ENCODE measurements at places on chromosomes 6 and 20. TPM values are rescaled to one million over a fixed set of nuclear protein-coding genes. Genes with fewer than 3 reads are reported as not detected.

GRCh38 chr6:136945711-136946121, 23.6 kb downstream of the SLC35D3 start:
- ATAC-seq: peak; percentile 89

GRCh38 chr6:121666814-121667213, 231.4 kb downstream of the GJA1 start:
- ATAC-seq: no peak

DNA sequence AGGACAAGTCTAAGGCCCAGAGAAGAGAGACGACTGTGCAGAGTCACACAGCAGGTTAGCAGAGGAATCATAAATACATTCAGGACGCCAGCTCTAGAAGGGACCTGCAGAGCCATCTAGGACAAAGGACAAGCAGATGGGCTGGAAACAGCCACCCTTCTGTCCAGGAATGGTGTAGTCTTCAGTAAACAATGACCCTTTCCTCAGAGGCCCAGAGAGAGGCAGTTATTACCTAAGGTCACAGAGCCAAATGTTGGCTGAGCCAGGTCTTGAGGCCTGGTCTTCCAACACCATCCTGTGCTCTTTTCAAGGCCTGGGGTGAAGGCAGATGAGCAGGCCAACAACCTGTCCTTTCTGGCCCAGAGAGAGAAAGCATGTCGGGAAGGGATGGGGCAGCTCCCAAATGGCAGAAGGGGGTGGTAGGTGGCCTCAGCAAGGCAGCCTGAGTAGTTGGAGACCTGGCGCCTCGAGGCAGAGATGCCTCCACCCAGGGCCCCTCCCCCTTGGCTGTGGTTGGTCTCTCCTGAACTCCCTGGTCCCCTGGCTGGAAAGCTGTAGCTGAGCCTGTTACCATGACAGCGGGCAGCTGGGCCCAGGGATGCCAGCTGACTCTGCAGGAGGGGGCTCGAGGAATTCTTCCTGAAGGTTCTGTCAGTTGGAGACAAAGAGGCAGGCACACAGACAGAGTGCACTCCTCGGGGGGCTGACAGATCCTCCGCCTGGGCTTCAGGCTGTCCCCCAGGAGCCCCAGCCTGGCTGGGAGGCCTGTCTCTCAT, 24.8 kb downstream of the EPB41L1 start:
- ATAC-seq: no peak

DNA sequence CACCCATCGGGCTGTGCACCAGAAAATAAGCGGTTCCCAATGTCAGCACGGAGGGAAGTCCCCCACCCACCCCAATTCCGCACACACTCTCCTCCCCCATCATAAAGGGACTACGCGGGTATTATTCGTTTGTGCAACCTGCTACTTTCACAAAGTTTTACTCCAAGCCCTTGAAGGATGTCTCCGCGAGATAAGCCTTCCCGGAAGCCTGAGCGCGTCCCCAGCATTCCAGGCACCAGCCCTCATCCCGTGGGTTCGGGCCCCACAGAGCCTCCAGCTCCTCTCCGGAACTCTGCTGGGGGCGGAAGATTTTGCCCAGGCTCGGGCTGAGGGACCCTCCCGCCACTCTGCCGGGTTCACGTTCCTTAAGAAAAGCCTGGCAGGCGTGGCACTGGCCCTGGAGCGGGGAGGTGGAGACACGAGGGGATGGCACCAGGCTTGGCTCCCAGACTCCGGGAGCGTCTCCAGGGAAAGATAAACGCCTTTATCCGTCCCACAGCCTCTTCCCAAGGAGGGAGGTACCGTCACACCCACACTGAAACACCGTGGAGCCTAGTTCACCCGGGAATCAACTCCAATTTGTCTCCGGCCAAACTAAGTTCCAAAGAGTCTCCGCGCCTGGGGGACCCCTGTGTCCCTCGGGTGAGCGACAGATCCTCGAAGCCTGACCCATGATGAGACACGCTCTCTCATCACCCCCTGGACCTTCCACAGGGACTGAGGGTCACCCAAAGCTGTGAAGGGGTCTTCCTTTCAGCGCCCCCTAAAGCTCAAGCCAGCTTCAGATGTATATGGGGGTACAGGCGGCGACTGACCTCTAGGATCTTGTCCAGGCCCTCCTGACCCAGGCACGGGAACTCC, 934 bp downstream of the KCNK5 start:
- peak; percentile 49 for ATAC-seq

DNA sequence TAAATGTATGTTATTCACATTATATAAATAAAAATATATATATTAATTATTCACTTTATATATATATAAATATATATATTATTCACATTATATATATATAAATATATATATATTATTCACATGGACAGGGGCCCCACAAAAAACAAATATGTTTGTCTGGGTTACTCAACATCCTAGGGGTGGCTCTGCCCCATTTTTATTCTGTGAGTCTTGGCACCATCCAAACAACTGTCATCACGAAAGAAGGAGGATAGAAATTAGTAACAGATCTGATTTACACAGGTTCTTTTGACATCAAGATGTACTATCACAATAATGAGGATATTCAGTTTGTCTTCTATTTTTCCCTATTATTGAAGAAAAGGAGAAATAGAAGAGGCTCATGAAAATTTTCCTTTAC, 187.3 kb downstream of the GPX5 start:
- ATAC-seq: peak; percentile 62

GRCh38 chr6:106628658-106629102, 618 bp downstream of the RTN4IP1 start:
- ATAC-seq: peak; percentile 36

- no peak for ATAC-seq
Observed at GRCh38 chr6:1598886-1599285, 10.8 kb upstream of the FOXC1 start.

DNA sequence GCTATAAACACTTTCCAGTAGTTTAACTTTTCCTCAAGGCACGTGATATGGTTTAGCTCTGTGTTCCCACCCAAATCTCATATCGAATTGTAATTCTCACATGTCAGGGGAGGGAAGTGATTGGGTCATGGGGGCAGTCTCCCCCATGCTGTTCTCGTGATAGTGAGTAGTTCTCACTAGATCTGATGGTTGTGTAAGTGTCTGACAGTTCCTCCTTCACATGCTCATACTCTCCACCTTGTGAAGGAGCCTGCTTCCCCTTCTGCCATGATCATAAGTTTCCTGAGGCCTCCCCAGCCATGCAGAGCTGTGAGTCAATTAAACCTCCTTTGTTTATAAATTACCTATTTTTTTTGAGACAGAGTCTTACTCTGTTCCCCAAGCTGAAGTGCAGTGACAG, 127.9 kb downstream of the DTNBP1 start:
- ATAC-seq: no peak

DNA sequence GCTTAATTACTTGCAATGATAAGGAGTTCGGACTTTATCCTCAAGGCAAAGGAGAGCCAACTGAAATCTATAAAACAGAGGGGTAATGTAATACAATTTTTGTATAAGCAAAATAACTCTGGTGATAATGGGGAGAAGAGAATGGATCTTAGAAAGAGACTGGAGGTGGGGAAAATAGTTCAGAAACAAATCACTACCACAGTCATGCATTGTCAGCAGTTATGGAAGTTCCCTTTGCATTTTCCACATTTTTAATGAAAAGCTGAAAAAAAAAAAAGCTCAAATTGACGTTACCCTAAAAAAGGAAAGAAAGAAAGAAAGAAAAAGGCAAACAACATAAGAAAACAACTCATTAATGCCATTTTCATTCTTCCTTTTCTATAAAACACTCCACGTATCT, 337.6 kb upstream of the HSF2 start:
- ATAC-seq: no peak

DNA sequence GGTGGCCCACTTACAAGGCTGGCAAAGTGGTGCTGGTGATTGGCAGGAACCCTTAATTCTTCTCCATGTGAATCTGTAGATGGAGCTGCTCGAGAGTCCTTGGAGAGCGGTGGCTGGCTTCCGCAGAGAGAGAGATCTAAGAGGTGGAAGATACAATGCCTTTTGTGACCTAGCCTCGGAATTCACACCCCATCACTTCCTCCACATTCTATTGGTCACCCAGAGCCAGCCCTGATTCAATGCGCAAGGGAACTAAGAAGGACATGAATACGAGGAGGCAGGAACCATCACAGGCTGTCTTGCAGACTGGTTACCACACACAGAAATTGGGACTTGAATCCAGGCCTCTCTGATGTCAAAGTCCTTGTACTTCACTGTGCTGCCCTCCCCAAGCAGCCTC, 128.9 kb upstream of the PROKR2 start:
- no peak for ATAC-seq

- ATAC-seq: no peak
Observed at GRCh38 chr6:160975162-160975561, 16.4 kb upstream of the MAP3K4 start.

DNA sequence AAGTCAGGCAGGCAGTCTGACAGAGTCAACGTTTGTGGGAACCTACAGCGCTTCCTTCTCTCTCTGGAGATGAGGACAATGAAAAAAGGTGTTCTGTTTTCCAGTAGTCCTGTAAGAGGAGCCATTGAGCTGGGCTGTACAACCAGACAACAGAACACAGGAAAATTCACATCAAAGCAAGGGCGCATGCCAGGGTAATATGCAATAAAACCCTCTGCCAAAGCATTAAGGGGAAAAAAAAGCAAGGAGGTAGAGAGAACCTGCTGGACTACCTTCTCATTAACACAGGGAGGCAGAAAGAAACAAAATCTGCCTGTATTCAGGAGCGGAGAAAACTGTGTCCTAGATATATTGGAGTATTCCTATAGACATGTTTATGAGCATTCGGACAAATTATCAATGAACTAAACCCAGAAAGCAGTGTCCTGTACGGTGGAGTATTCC, 1.3 kb downstream of the RNF24 start:
- ATAC-seq: no peak

DNA sequence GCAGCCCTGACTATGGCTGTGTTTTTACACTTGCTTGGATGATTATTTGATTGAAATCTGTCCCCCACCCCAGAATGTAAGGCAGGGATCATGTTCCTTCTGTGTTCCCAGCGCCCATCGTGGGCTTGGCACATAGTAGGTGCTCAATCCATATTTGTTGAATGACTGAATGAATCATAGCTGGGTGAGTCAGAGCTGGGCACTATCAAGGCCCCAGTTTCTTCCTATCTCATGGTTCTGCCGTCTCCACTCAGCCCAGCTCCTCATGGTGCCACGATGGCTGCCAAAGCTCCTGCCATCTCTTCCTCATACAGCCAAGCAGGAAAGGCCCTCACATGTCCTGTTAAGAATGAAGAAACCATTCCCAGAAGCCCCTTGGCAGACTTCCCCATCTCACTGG, 29.0 kb downstream of the CEBPB start:
- no peak for ATAC-seq

GRCh38 chr6:43383021-43383667, 13.7 kb upstream of the ZNF318 start:
- peak; percentile 25 for ATAC-seq

- peak; percentile 48 for ATAC-seq
Observed at GRCh38 chr6:138001750-138002349, 105.4 kb downstream of the PERP start.

DNA sequence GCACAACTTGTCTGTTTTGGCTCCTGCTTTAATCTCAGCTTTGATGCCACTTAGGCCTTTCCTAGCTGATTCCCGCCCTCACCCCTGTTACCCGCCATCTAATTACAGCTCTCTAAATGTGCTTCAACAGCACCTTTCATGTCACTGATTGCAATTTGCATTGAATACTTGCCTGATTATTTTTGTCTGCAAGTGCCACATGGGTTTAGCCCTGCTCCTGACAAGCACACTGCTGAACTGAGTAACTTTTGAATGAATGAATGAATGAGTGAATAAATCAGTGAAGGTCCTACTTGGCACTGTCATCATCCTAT, 591 bp upstream of the DCBLD1 start:
- peak; percentile 0 for ATAC-seq

DNA sequence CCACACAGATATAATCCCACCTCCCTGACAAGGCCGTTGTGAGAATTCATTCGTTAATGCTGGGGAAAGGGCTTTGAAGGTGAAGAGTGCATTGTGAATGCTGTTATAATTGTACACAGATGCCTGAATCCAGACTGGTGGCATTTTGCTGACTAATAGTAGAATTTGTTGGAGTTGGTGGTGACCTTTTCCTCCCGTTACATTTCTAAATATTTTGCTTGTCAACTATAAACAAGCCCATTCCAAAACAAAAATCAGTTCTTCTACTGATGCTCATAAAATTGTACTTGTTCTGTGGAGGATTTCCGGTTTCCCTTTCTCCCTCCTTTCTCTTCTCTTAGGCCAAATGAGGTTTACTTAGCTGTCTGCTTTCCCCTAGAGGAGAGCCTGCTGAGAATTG, 253.1 kb upstream of the SUPT3H start:
- ATAC-seq: no peak

DNA sequence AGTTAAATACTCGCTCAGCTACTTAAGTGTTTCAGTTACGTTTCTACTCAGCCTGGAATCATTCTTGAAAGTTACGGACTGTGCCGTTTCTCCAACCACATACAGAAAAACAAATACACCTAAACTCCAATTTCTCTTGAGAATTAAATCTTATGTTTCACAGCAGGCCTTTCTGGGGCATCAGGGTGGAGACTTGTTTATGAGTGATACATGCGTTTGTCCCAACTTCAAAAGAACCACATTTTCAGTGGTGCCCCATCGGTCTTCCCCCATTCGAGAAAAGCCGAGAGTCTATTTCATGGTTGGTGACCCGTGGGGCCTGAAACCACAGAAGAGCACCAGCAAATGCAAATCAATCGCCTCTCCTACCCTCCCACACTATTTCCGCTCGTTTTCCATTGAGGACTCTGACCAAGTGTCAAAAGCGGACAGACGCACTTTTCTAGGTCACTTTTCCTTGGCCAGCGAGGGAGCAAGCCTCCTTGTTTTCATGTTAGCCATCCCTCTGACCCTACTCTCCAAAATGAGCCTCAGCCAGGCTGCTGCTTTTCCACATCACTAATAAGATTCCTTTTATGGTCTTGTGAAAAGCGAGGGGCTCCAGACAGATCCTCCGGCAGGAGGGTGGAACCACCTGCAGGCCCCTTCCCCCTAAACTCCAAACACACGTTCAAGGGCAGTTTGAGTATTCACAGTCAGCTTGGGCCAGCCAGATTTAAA, 3.1 kb downstream of the JAG1 start:
- peak; percentile 6 for ATAC-seq

Gene KHDC1
- 7.7 TPM for total RNA-seq

Gene KIAA1755
- not detected for total RNA-seq

Gene SLC32A1
- not detected for total RNA-seq

Gene PGBD1
- 0.76 TPM for total RNA-seq

Gene HLA-DQB2
- 1.5 TPM for total RNA-seq

Gene LAMA2
- total RNA-seq: 0.28 TPM

Gene PRSS16
- 1.8 TPM for total RNA-seq

Gene PPP2R5D
- total RNA-seq: 55.8 TPM

Gene COL11A2
- 1.2 TPM for total RNA-seq

All from activated T-helper 17 cell treated with anti-CD3 and anti-CD28 coated beads, Interleukin-2, amount 50 U/mL, for 72 hours (primary cell).